ENCODE measurements at places on chromosomes 4 and X.

GRCh38 chr4:74474345-74475090 lies 29.6 kb downstream of the AREG start:
- no peak for DNase-seq

DNA sequence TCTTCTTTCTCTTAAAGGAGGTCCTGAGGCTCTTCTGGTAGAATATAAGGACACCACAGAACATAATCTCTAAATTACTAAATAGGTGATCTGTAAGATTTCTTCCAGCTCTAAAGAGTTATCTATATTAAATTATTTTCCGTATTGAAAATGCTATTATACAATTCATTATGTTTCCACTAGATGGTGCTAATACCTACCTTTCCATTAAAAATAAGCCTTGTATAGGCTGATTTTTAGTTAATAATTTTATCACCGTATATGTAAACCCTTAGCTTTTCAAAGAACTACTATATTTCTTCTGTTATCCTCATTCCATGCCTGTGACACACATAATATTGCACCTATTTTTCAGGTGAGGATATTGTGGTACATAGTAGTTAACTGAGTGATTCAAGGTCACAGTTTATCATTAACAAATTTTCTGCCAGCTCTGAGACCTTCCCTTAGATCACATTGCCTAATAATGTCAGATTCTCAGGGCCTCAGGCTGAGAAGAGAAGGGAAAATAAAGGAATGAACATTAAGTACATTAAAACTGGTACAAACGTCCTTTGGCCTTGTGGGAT lies 138.8 kb downstream of the TEX11 start:
- no peak for DNase-seq

GRCh38 chr4:4377732-4378460 lies 9.0 kb upstream of the NSG1 start:
- no peak for DNase-seq

DNA sequence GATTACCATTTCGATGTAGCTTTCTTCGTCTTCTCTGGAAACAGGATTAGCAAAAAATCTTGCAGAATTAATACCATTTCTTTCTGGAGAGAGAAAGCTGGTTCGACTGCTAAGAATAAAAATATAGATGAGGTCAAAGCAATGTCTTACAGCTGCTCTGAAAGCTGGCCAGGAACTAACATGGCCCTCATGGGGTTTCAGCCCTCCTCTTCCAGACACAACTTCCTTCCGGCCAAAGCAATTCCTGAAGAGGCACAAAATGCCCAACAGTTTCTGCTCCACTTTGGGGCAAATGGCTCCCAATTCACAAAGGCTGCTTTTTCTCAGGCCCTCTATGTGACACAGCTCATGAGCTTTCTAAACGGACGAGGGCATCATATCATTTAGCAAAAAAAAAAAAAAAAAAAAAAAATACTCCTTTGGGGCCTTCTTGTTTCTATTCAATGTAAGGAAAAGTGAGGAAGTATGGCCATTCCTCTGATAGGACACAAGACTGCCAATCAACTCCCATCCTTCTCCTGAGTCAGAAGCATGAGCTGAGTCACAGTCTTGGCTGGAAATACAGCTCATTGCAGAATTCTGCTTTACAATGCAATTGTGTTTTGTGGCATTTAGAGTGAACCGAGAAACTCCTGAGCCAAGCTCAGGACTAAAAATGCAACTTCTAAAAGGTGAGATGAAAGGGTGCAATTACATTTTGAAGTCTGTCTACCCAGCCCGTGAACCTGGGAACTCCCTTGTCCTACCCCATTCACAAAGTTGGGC lies 42.7 kb upstream of the CTAG2 start:
- DNase-seq: no peak

- DNase-seq: no peak
Measured at GRCh38 chrX:30561191-30561590, 16.4 kb downstream of the TASL start.

DNA sequence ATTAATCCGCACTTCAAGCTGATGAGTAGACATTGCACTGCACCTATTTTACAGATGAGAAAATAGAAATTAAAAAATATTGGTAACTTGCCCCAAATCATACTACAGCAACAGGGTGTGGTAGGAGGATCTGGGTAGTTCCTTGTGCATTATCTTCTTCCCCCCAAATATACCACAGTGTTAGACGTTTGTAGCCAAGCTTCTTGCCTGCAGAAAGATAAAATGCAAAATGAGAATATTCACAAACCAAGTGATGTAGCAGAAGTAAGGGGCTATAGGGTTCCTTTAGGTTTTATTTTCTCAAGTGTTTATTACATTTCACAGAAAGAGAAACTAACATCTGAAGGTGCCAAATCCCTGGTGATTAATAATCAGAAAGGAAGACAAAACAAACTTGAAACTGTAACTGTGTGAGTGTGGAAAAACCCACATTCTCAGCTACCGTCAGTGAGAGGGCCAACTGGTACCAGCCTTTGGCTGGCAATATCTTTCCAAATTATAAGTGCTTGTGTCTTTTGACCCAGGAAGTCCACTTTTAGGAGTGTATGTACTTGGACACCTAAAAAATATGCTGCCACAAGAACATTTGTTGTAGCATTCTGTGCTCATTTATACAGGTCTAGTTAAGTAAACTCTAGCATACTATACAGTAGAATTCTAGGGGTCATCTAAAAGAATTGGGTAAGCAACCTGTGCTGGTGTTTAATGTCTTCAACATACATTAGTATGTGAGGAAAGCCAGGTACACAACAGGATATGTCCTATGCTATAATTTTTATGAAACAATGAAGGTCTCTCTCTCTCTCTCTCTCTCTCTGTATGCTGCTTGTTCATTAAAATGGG lies 6.7 kb upstream of the CD38 start:
- no peak for DNase-seq

Measured in stimulated activated naive CD4-positive, alpha-beta T cell treated with Interleukin-2 at 50 U/mL for 16 hours (primary cell).